ENCODE measurements at places on chromosomes 3 and 15.

DNA sequence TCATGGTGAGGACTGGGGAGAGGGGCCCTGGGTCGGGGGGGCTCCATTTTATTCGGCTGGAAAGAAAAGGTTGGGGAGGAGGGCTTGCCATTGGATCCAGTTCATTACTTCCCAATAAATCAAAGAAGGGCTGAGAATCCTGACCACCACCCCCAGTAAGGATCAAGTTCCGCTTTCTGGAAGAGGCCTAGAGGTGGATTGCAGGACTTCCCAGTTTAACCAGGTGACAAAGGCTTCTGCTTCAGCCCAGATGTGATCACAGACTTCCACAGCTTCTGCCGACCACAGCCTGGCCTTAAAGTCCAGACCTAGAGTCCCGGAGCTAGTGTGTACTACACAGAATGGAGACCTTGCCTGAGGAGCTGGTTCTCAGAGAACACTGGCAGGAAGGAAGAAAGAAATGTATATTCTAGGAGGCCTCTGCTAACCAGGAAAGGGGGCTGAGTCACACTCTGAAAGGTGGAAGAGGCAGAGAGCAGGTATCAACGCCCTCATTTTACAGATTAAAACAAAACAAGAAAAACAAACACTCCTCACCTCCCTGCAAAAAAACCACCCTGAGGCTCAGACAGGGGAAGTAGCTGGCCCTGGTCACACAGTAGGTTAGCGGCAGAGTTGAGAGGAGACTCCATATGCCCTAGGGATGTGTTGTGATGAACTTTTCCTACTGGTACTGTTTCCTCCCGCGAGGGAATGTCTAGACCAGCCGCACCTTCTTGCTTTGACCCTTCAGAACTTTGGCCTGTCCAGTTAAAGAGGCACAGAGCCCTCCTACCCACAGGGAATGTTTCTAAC is 1.1 kb upstream of the CEMIP start:
- no peak for DNase-seq

DNA sequence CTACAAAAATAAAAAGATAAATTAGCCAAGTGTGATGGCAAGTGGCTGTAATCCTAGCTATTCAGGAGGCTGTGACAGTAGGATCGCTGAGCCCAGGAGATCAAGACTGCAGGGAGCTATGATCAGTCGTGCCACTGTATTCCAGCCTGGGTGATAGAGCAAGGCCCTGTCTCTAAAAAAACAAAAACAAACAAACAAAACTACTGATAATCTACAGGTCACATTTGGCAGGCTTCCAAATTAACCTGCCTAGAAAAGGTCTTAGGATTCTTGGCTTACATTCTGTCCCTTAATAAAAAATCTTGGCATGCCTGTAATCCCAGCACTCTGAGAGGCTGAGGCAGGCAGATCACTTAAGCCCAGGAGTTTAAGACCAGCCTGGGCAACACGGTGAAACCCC is 33.4 kb upstream of the SETD2 start:
- DNase-seq: no peak

GRCh38 chr3:8524249-8524648 is 22.6 kb downstream of the LMCD1 start:
- DNase-seq: no peak

DNA sequence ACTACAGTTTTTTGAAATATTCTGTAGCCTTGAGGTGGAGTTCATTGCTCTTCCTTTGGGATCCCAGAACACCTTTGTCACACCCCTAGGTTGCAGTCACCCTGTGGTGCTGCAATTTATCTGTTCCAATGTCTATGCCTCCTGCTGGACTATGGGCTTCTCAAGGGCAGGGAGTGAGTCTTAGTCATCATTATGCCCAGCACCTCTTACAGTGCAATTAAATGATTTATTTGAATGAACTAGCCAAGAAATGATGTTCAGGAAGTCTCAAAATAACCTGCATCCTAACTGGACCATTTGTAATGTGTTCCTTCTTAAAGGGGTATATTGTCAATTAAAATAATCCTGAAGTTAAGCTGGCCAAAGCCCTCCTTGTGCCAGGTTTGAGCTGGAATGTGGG is 28.5 kb downstream of the SHC4 start:
- DNase-seq: no peak

- DNase-seq: no peak
Observed at GRCh38 chr15:41331833-41332193, 578 bp downstream of the OIP5 start.

GRCh38 chr3:14719006-14719405 is 44.1 kb downstream of the C3orf20 start:
- DNase-seq: no peak

- DNase-seq: no peak
Observed at GRCh38 chr3:123841476-123842238, 42.5 kb downstream of the MYLK start.

GRCh38 chr3:193894121-193894863 is 241.7 kb upstream of the HES1 start:
- peak; percentile 84 for DNase-seq

DNA sequence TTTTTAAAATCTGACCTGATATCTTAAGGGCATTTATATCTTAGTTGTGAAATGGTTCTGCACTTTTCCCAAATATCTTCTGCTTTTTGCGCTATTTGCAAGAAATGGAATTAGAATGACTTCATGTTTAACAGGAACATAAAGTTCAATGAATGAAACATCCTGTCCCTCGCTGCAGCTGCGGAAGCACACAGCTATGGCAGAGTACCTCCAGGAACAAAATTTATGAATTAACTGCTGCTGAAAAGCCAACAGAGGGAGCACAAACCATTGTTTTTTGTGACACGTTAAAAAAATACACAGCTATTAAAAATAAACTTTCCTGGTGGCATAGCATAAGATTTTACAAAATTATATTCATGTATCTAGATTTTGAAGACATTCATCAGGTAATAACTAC is 404.4 kb upstream of the MDFIC2 start:
- no peak for DNase-seq

GRCh38 chr3:180246688-180247195 is 210.0 kb upstream of the PEX5L start:
- DNase-seq: no peak

DNA sequence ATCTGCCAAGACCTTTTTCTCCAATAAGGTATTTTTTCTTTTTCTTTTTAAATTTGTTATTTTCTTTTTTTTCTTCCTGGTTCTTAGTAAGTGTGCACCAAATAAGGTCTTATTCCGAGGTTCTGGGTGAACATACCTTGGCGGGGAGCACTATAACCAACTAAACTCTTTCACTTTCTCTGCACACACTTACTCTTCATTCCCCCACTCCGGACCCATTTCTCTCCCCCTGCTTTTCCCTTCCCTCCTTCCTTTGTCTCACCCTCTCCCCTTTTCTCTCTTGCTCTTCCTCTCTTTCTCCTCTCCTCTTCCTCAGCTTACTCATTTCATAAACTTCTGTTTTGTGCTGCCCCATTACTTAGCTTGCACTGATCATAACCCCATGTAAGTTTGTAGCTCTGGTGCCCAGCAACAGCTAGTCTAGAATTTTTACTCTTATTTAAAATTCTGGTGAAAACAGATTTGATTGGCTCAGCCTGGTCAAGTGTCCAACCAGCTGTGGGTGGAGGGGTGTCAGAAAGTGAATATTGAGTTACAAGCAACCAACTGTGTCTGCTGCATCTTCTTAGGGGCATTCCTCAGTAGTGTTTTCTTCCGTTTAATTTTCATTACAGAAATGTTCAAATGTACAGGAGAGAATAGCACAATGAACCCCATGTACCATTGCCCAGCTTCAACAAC is 297.5 kb downstream of the SHQ1 start:
- DNase-seq: no peak

DNA sequence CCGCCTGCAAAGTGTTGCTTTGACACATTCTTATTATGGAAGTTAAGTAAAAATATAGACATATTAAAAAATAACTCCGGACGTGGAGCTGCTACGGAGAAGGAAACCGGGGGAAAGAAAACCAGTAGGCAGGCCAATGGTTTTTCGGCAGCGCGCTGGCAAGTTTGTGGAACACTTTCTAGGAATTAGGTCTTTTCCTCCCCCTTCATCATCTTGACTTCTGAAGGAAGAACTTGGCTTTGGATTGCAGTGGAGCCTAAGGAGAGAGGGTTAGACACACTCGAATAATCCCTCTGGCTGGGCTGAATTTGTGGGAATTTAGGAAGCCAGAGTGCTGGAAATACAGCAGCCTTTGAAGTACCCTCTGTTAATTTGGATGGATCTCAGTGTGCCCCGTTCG is 317 bp downstream of the ROBO2 start:
- no peak for DNase-seq

Measured in DMS79 (cell line).